Astrocyte of the cerebellum (primary cell): ENCODE measurements at places on chromosomes 12 and 14.
A peak's percentile ranks its signal among the peaks of the same experiment; 100 is the strongest.

DNA sequence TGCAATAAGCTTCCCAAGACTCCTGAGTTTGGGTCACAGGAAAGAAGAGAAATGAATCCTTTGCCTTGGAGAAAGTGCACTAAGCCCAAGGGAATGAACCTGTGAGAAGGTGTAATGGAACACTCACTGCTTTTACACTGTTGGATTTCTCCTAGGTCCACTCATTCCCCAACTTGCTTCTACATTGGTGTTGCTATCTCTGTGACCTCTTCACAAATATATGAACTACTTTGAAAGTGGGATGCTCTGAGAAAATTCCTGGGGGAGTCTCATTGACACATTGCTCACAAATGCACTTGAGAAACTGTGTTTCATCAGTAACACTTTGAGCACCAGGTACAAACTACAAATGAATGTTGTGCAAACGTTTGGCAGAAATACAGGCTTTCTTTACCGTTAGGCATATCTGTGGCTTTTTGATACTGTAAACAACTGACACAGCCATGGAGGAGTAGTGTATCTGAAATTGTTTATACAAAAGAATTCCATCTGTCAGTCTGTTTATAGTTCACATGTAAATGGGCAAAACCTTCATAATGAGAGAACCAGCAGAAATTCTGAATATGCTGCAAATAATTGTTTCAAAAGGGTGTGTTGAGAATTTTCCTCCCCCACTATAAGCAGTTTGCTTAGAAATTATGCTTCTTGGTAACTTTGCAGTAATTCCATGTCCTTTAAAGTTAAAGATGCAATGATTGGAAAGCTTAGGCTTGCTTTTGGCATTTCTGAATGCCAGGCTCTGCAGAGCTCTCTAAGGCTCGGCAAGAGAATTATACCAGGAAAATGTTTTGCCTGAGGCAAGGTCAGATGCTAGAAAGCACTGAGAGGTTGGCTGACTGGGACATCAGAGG is 348.5 kb upstream of the DDHD1 start:
- no peak for DNase-seq

DNA sequence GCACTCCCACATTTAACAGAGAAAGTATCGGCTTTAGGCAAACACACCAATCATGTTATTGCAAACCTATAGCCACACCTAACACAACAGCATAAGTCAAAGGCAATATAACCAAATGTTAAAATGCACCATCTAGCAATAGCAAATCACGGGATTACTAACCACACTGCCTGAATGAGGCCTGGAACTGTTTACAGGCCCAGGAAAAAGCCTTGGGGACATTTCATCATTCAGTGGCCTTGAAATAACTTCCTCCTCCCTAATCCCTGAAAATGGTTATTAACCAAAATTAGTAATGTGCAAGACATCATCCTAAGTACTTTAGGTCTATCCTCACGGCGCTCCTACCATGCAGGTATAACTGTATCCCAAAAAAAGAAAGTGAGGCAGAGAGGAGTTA is 2.3 kb downstream of the GALC start:
- DNase-seq, result no peak

GRCh38 chr12:94299846-94300245 is 151.5 kb downstream of the PLXNC1 start:
- DNase-seq, result no peak

GRCh38 chr12:56721216-56721615 is 3.9 kb downstream of the NACA start:
- no peak for DNase-seq

- DNase-seq, result peak; percentile 98
Measured at GRCh38 chr12:92561543-92561899, 141.3 kb upstream of the PLEKHG7 start.

- DNase-seq, result no peak
Measured at GRCh38 chr14:95472819-95473251, 43.6 kb downstream of the SYNE3 start.

GRCh38 chr12:129886541-129886940 is 17.3 kb downstream of the TMEM132D start:
- no peak for DNase-seq

- DNase-seq, result no peak
Measured at GRCh38 chr12:24560831-24561271, 388.1 kb downstream of the BCAT1 start.
